Stomach (tissue), 19 donors: ENCODE measurements at places on chromosomes 12 and 14. TPM values are rescaled to one million over a fixed set of nuclear protein-coding genes. Genes with fewer than 3 reads are reported as not detected.

The IL26 gene
- polyA plus RNA-seq = not detected

DNA sequence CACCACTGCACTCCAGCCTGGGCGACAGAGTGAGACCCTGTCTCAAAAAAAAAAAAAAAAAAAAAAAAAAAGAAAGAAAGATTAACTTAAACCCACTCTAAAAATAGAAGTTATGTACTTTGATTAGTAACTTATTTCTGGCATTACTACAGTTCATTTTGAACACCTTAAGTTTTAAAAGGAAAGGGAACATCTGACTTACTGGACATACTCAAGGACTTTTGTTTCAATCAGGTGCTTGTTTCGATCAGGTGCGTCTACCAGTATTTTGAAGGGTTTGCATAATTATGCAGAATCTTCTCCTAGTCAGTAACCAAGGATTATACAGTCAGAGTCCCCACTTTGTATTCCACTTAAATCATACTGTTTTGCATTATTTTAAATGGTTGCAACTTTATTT, 105.6 kb downstream of the DERA start:
- DNase-seq = no peak

GRCh38 chr12:49865109-49865781, 22.3 kb upstream of the BCDIN3D start:
- DNase-seq = no peak

- peak; percentile 96 for DNase-seq
Observed at GRCh38 chr14:21103710-21104447, 3.0 kb downstream of the TMEM253 start.

DNA sequence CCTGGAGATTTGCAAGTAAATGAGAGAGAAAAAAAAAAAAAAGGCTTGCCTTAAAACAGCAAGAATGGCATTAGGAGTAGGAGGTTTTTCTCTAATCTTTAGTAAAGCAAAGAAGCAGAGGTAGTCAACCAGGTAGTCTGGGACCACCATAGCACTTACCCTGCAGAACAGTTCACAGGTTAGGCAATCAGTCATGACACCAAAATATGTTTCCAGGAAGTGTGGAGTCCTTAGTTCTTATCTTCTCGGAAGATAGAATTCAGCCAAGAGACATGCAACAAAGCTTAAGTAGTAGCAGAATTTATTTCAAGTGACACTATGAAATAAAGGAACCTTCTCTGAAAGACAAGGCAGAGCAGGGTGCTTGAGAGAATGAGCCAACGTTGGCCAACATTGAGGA, 295.8 kb downstream of the IPO8 start:
- DNase-seq = no peak

GRCh38 chr12:129304529-129304928, 451.3 kb downstream of the GLT1D1 start:
- DNase-seq = no peak

The SLC10A1 gene
- polyA plus RNA-seq = not detected

DNA sequence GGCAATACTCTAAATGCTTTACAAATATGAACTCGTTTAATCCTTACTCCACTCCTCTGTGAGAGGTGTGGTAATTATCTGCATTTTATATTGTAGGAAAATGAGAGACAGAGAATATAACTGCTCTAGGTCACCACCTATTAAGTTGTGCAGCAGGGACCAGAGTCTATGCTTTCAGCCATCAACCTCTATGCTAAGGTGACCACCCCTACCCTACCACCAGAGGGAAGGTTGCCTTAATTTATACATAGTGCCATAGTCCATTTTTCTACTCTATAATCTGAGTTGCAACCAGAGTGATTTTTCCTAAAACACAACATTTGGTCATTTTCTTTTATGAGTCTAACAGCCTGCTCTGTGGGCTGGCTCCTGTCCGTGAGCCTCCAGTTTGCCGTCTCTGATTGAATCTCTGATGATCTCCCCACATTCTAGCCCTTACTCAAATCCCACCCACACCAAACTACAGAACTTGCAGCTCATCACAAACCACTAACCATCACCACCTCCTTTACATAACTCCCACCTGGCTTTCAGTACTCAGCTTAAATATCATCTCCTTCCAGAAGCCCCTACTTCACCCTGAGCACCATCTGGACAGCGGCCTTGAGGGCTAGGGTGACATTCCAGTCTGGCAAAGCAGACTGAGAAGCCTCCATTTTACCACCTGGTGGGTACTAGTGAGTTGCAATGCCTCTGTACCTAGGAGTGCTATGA, 126.6 kb downstream of the PPM1H start:
- DNase-seq = no peak

The TBC1D30 gene
- 1.8 TPM for polyA plus RNA-seq

DNA sequence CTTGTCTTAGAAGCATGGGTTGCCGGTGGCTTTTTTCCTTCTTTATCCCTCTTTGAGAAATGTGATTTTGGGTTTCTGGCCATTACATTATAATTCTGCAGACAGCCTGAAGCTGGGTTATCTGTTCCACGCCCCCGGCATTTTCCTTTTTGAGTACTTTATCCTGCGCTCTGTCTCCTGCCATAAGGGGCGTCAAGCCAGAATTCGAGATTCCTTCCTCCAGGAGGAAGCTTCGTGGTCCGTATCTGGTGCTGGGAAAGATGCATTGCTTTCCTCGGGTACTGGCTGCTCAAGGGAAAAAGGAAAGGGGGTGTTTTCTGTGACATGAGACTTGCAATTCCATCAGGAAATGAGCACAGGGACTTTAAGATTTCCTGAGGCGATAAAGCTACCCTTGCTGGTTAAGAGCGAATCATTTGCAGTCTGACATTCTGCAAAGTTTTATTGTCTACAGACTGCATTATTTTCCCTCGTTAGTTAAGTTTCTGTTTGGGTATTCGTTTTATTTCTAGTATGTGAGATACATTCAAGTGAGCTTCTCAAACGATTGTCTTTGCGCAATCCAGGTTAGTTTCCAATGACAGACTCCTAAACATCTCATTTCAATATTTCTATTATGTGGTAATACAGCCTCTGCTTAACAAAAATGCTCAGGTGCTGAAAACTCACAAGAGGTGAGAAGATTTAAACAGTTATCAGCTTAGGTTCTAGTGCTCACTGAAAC, 694 bp downstream of the AKAP5 start:
- no peak for DNase-seq

The EFS gene
- 3.4 TPM for polyA plus RNA-seq

GRCh38 chr14:32710231-32710671, 228.4 kb upstream of the NPAS3 start:
- no peak for DNase-seq

DNA sequence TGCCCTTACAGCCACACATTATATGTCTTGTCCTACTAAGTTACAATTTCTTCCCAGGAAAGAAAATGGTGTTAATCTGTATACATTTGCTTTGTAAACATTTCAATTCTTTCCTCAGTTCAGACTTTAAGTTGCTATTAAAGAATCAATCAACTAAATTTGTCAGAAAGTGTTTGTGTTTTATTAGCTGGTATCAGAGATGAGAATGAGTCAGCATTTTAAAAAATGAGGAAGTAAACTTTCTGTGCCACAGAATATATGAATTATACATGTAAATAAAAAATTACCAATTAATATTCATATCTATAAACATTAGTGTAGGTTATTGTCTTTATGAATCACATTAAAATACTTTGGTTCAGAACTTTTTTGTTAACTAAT, 82.0 kb downstream of the LMO3 start:
- DNase-seq = no peak

GRCh38 chr14:52873065-52873464, 77.8 kb downstream of the FERMT2 start:
- no peak for DNase-seq

- no peak for DNase-seq
Observed at GRCh38 chr12:88665071-88665470, 84.8 kb upstream of the KITLG start.

The TIMM9 gene
- polyA plus RNA-seq = 70.7 TPM

DNA sequence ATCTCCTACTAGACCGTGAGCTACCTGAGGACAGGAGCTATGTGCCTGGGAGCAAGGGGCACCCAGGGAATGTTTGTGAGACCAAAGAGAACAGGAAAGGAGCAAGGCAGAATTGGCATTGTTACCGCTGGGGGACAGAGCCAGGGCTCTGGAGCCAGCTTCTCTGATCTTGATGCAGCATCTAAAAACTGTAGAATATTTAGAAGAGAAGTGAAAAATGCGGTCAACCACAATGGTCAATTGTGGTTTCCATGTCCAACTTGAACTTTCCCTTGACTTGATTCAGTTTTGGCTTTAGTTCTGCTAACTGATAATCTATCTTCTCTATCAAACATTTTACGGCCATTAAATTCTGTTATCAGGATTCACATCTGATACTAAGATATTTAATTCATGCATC, 201.2 kb downstream of the ANO4 start:
- DNase-seq = no peak

GRCh38 chr12:56120158-56120846, 2.2 kb downstream of the ZC3H10 start:
- no peak for DNase-seq
